Ascending aorta (tissue), 2 donors: ENCODE measurements at places on chromosomes 12 and 14. TPM values are rescaled to one million over a fixed set of nuclear protein-coding genes. Genes with fewer than 3 reads are reported as not detected.

Gene RTL1
- total RNA-seq = not detected

Gene NXPH4
- total RNA-seq = not detected

Gene MORN3
- not detected for total RNA-seq

Gene PLEKHG7
- not detected for total RNA-seq

Gene COX14
- 19.8 TPM for total RNA-seq

Gene CLEC1B
- not detected for total RNA-seq

Gene SLCO1A2
- not detected for total RNA-seq

Gene KRT2
- not detected for total RNA-seq

Gene MAP3K9
- 0.96 TPM for total RNA-seq

Gene HIF1A
- 87.0 TPM for total RNA-seq

Gene OR4K2
- total RNA-seq = not detected

Gene CORO1C
- 106 TPM for total RNA-seq

Gene RFLNA
- total RNA-seq = not detected

Gene KRT8
- total RNA-seq = 54.3 TPM

Gene KITLG
- total RNA-seq = 13.2 TPM

Gene EIF2S1
- 55.1 TPM for total RNA-seq

Gene TNS2
- 608 TPM for total RNA-seq

Gene SLC15A5
- total RNA-seq = not detected

Gene KRT6C
- not detected for total RNA-seq

Gene PLA2G1B
- not detected for total RNA-seq

Gene TMEM117
- total RNA-seq = 0.43 TPM

Gene TRPV4
- total RNA-seq = not detected

Gene CMKLR1
- 45.3 TPM for total RNA-seq

Gene SMOC1
- total RNA-seq = 16.6 TPM

Gene SSTR1
- 7.2 TPM for total RNA-seq

Gene TRMT5
- 3.5 TPM for total RNA-seq

Gene SEL1L
- 37.3 TPM for total RNA-seq

Gene SIRT4
- total RNA-seq = not detected

Gene BCL11B
- total RNA-seq = 0.85 TPM

Gene COPS7A
- 221 TPM for total RNA-seq

Gene KIF5A
- not detected for total RNA-seq

Gene HSPB8
- 129 TPM for total RNA-seq

Gene CLECL1
- not detected for total RNA-seq

Gene LRRC9
- not detected for total RNA-seq

Gene LTBR
- total RNA-seq = 284 TPM

Gene SLC6A13
- not detected for total RNA-seq

Gene TEX22
- total RNA-seq = not detected

Gene GTF2H3
- 12.0 TPM for total RNA-seq

Gene PSME2
- 100 TPM for total RNA-seq

Gene LRTM2
- total RNA-seq = not detected

Gene BEGAIN
- 5.9 TPM for total RNA-seq

Gene TAS2R8
- total RNA-seq = not detected
